ENCODE measurements at places on chromosomes 1 and 21.

DNA sequence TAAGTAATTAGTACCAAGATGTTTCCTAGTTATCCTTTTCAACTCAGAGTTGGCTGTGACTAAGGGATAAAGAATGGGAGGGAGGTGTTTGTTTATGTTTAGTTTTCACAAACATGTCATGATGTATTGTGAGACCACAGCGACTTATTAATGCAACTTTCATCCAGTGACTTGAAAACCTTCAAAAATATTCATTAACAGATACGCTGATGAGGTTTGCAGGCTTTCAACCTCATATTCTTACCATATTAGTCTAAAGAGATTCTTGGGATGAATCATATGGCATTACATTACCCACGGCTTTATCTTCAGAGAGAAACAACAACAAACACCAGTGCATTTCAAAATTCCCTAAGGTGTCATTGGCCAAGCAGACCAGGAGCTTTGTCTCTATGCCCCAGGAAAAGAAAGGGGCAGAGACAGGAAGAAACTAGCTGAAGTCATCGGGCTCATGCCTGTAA lies 36.4 kb downstream of the PALMD start:
- DNase-seq, result no peak

DNA sequence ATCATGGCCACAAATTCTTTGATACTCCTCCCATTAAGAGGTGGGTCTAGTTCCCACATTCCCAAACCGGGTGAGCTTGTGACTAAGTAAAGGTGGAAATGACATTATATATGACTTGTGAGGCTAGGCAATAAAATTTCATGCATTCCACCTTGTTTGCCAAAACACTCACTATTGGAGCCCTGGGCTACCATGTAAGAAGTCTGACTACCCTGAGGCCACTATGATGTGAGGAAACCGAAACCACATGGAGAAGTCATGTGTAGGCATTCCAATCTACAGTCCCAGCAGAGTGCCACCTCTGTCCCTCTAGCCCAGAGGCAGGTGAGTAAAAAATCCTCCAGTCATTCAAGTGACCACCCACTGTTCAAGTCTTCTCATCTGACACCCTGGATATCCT lies 17.9 kb upstream of the SMG7 start:
- no peak for DNase-seq

DNA sequence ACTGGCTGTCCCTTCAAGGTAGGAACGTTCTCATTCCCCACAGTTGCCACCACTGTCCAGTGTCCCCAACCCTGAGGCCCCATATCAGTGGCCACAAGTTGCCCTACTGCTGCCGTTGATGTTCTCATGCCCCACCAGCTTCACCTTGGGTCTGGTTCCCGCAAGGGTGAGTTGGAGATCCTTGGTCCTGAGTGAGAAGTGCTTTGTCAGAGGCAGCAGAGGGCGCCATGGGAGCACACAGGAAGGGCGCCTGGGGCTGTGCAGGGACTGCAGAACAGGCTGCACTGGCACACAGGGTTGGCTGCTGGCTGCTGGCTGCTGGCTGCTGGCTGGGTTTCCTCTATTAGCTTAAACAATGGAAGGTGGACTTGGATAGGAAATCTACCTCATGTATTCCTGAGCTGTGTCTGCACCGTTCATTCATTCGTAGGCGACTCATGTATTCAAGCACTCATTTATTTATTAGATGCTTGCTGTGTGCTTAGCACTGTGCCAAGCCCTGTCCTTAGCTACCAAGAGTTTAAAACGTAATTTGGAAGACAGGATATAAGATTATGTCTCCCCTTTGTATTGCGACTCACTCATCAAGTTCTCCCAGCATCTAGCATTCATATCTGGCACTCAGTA lies 2.1 kb upstream of the S100A9 start:
- DNase-seq, result peak; percentile 23

GRCh38 chr1:222697203-222697602 lies 15.1 kb downstream of the AIDA start:
- DNase-seq, result no peak

- DNase-seq, result no peak
These were observed 127.5 kb downstream of the UCK2 start for GRCh38 chr1:165954940-165955339.

GRCh38 chr1:211781260-211781659 lies 49.3 kb downstream of the LPGAT1 start:
- DNase-seq, result no peak

- no peak for DNase-seq
These were observed 27.2 kb downstream of the CNN3 start for GRCh38 chr1:94899756-94900155.

- no peak for DNase-seq
These were observed 68.7 kb upstream of the ROR1 start for GRCh38 chr1:63705078-63705477.

DNA sequence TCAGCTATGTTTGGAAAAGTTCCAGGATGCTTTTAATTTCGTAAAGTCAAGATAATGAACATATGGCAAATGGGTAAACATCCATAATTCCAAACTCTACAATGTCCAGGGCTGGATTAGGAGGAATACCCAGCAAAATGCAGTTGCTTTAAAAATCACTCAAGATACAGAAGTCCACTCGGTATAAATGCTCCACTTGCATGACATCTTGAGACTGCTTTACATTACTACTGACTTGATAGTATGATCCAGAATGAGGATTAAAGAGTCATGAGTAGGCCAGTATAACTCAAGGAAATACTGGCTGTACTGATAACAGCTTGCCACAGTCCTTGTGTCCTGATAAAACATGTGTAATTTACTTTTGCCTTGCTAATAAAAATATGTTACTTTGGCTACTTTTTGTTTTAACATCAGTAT lies 58.3 kb upstream of the ANGPTL3 start:
- no peak for DNase-seq

GRCh38 chr1:243926299-243926698 lies 76.3 kb upstream of the AKT3 start:
- no peak for DNase-seq
